ENCODE measurements at places on chromosomes 2 and 18. TPM values are rescaled to one million over a fixed set of nuclear protein-coding genes. Genes with fewer than 3 reads are reported as not detected.

The ACMSD gene
- not detected for total RNA-seq

The IL1RL2 gene
- total RNA-seq, result not detected

The MBP gene
- not detected for total RNA-seq

The IL18RAP gene
- total RNA-seq, result not detected

The WDR12 gene
- 75.9 TPM for total RNA-seq

The TIMM21 gene
- total RNA-seq, result 32.7 TPM

The LBX2 gene
- 16.3 TPM for total RNA-seq

The GCG gene
- not detected for total RNA-seq

The PFN4 gene
- 1.4 TPM for total RNA-seq

The CNTNAP5 gene
- not detected for total RNA-seq

The ASIC4 gene
- total RNA-seq, result 0.15 TPM

The TGIF1 gene
- total RNA-seq, result 67.9 TPM

The CCNYL1 gene
- total RNA-seq, result 7.6 TPM

The SERPINB2 gene
- 0.34 TPM for total RNA-seq

The SPP2 gene
- total RNA-seq, result not detected

The ATOH8 gene
- total RNA-seq, result 10.0 TPM

The ZSWIM2 gene
- total RNA-seq, result not detected

The SMIM21 gene
- total RNA-seq, result not detected

The ROCK2 gene
- total RNA-seq, result 56.9 TPM

The GBX2 gene
- total RNA-seq, result 1.4 TPM

The BOLL gene
- not detected for total RNA-seq

The TUBA3D gene
- total RNA-seq, result not detected

The CMPK2 gene
- total RNA-seq, result 4.9 TPM

The XDH gene
- total RNA-seq, result 4.3 TPM

The GAREM1 gene
- 2.2 TPM for total RNA-seq

The IL1F10 gene
- not detected for total RNA-seq

The PROM2 gene
- 0.15 TPM for total RNA-seq

The KRTCAP3 gene
- total RNA-seq, result 0.60 TPM

The ATG9A gene
- 42.7 TPM for total RNA-seq

The UGT1A8 gene
- total RNA-seq, result not detected

The PDE1A gene
- not detected for total RNA-seq

Measured in A375 (cell line).